ENCODE measurements at places on chromosomes 7 and 10.

DNA sequence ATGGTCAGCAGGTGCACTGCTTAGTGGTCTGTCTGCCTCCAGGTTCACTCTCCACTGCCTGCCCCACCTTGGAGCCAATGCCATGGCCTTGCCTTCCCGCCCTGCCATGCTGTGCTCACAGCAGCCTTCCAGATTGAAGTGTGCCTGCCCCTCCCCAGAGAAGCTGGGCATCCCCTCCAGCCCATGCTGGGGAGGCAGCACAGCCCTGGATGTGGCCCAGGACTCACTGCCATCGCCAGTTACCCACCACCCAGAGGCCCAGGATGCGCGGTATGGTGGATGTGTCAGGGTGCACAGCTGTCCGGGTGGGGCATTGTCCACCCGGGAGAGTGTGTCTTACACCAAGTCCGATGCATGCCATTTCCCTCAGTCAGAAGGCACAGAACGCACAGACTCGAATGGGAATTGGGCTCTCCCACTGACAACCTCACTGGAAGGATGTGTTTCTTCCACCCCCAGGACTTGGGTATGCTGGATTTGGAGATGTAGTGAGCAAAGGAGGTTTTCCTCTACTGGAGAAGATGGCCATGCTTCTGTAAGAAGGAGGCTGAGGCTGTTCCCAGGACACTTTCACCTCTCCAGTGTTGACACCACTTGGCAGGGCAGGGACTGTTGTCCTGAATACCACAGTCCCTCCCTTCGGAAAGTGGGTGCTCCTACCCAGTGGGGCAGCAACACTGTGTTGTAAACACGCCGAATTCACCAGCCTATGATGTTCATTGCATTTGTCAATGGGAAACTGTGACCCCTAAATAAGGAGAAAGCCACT lies 122.0 kb downstream of the ADARB2 start:
- no peaks in the 10 kb centered on the region for H3K36me3 ChIP-seq
- H3K27ac ChIP-seq, result no peak overlapping the region
- peaks cover 13% of the 10 kb centered on the region for H3K27me3 ChIP-seq
- H3K4me3 ChIP-seq, result no peak overlapping the region

DNA sequence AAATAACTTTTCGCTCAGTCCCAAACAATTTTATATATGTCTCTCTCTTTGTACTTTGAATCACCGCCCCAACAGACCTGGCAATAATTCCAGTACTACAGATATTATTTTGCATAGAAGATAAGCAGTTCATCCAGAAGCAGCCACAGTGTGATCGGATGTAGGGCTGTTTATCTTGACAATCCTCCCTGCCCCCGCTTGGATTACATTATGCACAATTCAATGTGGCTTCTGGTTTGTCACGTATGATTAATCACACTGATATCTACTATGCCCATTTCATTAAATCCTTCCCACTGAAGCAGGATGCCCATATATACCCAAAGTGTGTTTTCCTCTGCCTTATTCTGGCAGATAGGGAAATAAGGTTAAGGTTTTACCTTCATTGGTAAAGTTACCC lies 115.2 kb downstream of the PDE1C start:
- H3K4me1 ChIP-seq, result no peaks in the 10 kb centered on the region
- no peaks in the 10 kb centered on the region for H3K36me3 ChIP-seq
- no peaks in the 10 kb centered on the region for H3K27me3 ChIP-seq
- no peak overlapping the region for H3K27ac ChIP-seq
- H3K4me3 ChIP-seq, result no peak overlapping the region

DNA sequence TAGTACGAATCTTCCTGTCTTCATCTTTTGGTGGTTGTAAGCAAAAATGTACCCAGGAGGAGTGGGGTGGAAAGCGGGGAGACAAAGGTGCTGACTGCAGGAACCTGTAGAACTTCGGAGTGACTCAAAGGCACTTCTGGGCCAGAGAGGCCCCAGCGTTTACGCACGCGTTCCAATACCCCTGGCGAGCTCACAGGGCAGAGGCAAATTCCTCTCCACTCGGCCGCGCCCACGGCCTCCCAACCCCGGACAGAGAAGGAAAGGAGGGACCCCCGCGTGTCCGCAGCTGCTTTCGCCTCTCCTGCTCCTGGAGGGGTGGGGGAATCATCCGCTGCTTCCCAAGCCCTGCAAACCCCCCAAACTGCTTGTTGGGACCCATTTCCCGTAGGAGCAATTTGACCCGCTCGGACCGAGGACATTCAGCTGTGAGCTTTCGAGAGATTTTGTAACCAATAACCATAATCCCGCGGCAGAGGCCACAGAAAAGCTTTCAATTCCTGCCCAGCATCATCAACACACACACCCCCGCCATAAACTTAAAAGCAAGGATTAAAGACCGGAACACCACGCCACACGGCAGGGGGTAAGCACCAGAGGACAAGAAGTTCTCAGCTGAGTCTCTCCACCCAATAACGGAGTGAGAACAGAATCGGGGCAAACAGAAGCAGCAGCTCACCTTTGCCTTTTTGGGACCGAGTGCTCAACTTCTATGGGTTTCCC lies 2.3 kb downstream of the IGF2BP3 start:
- peaks cover 29% of the 10 kb centered on the region for H3K4me1 ChIP-seq
- H3K27ac ChIP-seq, result peak overlapping the region; percentile 39
- peak overlapping the region; percentile 51 for H3K4me3 ChIP-seq
- peak; percentile 40 for DNase-seq
- H3K27me3 ChIP-seq, result peaks cover 63% of the 10 kb centered on the region
- peaks cover 2% of the 10 kb centered on the region for H3K36me3 ChIP-seq

DNA sequence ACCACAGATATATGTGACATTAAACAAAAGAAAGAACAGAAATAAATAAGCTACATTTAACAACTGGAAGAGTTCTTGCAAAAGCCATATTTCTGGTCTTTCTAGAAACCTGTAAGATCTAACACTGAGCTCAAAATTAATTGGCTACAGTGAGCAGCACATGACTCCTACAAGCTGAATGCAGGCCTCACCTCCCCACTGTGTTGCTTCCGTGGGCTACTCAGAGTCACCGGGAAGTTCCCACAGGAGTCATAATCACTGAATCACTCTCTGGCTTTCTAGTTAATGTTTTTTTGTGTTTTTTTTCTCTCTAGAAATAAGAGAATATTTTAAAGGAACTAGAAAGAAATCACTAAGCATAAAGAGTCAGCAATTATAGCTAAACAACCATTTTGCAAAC lies 10.2 kb upstream of the MRPS24 start:
- H3K27me3 ChIP-seq, result no peaks in the 10 kb centered on the region
- peaks cover 3% of the 10 kb centered on the region for H3K4me1 ChIP-seq
- H3K36me3 ChIP-seq, result peaks cover 53% of the 10 kb centered on the region
- DNase-seq, result peak; percentile 29
- no peak overlapping the region for H3K4me3 ChIP-seq

DNA sequence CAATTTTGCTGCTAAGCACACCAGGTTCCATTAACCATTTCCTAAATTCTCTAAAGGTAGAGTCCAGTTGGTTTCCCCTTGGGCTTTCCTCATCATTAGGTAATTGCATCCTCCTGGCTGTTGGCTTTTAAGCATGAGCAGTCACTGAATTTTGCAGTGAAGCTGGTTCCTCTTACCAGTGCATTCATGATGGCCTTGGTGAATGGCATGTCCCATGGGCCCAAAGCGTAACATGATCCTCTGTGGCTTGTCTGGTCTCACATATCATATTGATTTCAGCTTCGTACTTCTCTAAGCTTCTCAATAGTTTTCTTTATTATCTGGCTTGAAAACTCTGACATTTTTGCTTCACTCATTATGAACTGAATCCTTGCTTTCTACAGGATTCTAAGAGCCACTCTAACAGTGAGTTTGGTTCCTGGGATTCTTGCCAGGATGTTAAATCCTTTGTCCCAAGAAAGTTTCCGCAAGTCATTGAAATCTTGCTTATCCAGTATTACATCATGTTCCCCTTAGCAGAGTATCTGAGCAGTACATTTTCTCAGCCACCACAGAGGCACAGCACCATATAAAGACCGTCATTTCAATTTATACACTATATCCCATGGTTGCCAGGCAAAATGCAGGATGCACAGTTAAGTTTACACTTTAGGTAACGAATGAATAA lies 134.2 kb downstream of the PTN start:
- no peaks in the 10 kb centered on the region for H3K27me3 ChIP-seq
- H3K4me3 ChIP-seq, result no peak overlapping the region
- DNase-seq, result no peak
- H3K36me3 ChIP-seq, result no peaks in the 10 kb centered on the region
- no peak overlapping the region for H3K27ac ChIP-seq
- H3K4me1 ChIP-seq, result no peaks in the 10 kb centered on the region
